ENCODE measurements at places on chromosomes 11 and 22.

- no peak for DNase-seq
Measured at GRCh38 chr11:84089072-84090057, 803.2 kb upstream of the CCDC90B start.

DNA sequence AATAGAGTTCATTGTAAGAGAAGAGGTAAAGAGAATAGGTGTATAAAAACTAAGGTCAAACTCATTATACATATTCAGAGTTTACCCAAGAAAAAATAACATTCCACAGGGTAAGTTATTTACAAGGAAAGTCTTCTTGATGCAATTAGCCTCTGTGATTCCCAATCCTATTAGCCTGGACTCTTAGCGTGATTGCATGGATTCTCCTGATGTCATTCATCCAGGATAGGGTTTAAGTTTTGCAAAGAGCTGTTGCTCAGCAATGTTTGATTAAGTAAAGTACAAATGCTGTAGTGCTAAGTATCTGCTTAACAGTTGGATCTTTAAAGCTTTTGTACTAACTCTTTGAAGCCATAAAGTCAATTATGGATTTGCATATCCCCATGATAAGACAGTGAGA is 767.8 kb upstream of the LUZP2 start:
- DNase-seq, result no peak

DNA sequence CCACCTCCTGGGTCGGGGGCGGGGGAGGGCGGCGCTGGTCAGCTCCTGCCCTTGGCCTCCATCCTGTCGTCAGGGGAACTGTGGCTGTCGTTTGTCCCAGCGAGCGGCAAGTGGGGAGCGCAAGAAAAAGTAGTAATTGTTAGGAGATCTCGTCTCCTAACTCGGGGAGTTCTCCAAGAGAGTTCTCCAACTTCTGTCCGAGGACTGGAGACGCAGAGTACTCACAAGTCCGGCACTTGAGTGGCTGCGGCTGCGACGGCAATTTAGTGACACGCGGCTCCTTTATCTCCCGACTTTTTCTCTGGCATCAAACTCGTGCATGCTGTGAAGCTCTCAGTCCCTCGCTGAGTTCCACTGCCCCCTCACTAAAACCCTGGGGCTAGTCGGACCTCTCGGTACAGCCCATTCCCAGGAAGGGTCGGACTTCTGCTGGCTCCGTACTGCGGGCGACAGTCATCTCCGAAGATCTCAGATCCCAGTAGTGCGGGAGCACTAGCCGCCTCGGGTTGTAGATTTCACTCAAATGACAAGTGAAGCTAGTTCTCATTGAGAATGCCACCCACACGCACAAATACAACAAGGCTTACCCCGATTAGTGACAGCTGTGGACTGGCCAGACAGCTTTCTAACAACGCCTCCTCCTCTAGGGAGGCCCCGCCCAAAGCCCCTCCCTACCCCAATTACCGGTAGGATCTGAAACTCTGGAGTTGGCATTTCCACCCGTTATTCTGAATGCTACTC is at the start of gene PGR:
TSS of gene PGR (minus strand) at position 611 of the 741 bp plus-strand sequence. CDS start 743 bp downstream, outside the sequence.
- no peak for DNase-seq

DNA sequence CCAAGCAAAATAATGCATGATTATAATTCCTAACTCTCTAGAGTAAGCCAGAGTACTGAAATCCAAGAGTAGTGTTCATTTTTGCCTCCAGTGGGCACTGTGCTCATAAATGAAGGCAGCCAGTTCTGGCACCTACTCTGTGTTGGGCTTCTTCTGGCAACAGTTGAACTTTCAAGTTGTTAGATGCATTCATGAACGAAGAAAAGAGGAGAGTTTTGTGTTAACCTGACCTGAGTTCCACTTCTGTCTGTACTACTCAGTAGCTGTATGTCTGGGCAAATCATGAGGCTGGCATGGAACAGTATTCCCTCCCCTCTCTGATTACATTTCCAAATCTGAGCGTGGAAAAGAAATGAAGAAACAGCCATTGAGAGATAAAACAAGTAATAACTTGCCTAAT is 20.3 kb upstream of the TENM4 start:
- no peak for DNase-seq

DNA sequence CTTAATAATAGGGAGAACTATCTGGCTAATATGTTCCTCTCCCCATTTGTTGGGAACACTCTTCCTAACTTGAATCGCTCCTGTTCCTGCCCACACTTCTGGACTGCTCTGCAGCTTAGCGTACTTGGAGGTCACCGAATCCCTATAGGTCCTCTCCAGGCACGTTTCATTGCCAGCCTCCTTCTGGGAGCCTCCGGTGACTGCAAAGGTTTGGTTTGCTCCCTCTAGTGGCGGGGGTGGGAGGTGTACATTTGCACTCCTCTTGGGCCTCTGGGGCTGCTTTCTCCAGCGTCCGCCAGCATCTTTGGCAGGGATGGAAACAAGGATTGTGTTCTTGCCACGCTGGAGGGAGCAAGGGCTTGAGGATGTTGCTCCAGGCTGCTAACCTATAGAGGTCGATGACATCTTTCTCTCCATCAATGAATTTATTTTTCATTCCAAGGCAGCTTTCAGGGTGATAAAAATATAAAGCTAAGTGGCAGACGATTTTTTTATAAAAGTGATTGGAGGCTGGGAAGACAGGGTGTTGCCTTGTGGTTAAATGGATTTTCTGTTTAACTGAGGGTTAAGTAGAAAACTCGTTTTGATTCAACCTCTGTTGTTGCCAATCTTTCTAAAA is 48.7 kb downstream of the TSPAN18 start:
- DNase-seq, result peak; percentile 41

DNA sequence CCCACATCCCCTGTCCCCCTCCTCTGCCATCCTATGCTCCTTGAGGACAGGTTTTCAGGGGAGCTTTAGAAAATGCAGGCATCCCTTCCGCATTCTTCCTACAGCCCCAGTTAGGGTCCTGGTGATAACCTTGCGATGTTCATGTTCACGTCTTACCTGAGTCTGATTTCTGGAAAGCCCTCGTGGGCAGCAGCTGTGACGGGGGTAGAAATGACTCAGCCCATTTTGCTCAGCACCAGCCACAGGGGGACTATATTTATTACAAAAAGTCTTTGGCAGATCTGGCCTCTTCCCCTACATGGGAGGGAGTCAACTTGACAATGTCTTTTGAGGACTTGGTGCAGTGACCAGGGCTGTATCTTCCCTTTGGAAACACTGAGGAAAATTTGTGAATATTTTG is 12.3 kb downstream of the PKNOX2 start:
- DNase-seq, result no peak

- DNase-seq, result no peak
Measured at GRCh38 chr11:77055101-77055561, 11.6 kb upstream of the CAPN5 start.

DNA sequence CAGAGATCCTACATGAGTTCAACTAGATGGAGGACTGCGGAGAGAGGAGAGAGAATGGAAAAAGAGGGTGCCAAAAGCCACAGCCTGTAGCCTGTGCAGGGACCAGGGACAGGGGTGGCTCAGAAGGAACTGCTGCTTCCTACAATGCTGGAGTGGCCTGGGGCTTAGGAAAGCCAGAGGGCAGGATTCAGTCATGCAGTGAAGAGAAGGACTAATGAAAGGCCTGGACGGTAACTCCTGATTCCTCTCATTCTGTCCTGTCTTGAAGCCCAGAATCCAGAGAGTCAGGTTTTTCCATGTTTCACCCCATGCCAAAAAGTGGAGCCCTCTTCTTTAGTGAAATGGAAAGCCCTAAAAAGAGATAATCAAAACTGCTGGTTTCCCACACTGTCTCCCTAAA is 48.4 kb upstream of the INCENP start:
- DNase-seq, result no peak

- DNase-seq, result no peak
Measured at GRCh38 chr22:17972385-17973191, 51.8 kb downstream of the MICAL3 start.

- DNase-seq, result no peak
Measured at GRCh38 chr11:3830730-3831129, 10.0 kb downstream of the RHOG start.

DNA sequence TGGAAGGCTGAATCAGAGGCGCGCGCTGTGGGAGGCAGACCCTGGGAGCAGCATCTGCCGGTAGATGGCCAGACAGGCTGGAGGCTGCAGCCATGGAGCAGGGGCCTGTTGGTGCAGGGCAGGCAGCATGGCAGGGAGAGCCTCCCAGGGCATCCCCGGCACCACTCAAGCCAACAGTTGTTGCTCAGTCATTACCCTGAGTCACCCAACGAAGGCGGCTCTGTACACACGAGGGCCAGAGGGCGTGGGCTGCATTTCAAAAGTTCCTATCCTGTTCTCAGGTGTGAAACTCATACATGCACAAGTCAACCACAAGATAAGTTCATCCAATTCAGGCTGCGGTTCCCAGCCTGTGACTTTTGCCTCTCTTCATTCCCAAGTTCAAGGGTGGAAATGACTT is 2.6 kb downstream of the ANO1 start:
- DNase-seq, result no peak

GRCh38 chr11:65454311-65454695 is 31.7 kb downstream of the NEAT1 start:
- no peak for DNase-seq

GRCh38 chr11:66529069-66529468 is 16.8 kb downstream of the ZDHHC24 start:
- DNase-seq, result no peak

DNA sequence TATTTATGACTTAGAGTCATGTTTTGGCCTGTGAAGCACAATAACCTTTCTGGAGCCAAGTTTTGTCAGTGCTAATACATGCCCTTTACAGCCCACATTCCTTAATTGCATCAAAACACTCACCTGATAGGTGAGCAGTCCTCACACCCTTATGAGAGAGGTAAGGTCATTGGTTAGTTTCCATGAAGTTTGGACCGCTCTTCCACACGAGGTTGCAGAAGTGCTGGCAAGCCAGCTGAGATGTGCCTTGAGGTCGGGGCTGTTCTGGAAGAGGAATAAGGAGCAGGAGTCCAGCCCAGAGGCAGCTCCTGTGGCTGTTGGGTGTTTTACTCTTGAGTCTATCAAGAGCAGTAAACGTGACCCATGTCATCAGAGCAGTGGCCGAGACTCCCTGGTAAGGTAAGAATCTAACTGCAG is 76.3 kb downstream of the CYB5R2 start:
- DNase-seq, result no peak

DNA sequence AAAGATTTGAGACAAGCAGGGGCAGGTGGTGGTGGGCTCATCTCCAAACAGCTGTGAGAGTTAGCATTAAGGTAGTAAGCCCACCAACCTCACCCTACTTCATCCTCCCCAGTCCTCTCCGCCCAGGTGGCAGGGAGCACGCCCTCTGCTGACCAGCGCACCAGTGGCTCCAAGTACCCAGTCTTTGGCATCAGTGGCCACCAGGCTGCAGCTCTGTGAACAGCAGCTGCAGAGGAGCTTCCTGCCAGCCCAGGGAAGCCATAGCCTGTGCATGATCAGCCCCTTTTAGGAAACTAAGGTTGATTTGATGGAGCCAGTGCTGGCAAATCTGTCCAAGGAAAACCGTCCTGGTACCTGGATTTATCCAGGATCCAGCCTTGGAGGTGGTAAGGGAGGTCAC is 21.7 kb downstream of the CAVIN3 start:
- DNase-seq, result no peak

DNA sequence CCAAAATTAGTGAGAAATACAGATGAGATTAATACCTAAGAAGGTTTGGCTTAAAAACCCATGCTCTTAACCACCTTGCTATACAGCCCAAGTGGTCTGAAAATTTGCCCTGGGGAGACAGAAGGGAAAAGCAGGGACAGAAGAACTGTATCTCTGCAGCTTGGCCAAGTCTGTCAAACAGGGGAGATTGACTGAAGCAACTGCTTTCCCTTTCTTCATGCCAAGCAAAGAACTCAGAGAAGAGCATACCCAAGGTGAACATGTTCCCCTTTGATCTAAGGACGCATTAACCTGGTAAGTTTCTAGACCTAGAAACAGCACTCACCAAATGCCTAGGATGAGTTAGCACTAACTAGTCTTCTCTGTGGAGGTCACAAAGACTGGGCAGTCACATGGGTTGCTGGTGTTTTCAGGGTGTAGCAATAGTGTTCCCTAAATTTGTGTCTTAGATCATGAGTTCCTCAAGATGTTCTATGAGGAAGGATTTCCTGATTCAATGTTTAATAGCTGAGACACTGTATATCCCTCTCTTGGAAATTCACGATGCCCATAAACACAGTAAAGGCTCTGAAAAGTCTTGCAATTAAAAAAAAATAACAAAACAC is 75.6 kb upstream of the GRAMD1B start:
- no peak for DNase-seq

DNA sequence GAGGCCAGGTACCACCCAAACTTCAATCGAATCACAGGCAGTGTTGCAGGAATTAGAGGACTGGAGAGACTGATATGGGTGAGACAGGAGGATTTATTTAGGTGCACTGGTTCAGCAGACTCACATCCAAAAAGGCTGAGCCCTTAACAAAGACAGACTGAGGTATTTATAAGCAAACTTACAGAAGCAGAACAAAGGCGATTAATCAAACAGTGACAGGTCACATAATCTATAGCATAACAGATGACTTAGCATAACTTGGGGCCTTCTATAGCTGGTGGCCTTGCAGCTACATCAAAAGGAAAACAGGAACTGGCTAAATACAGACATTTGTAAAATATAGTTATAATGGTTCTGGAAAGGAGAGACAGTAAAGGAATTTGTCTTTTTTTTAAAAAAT is 2.1 kb downstream of the APOBEC3B start:
- DNase-seq, result no peak

- no peak for DNase-seq
Measured at GRCh38 chr11:92804388-92804966, 165.0 kb upstream of the MTNR1B start.

DNA sequence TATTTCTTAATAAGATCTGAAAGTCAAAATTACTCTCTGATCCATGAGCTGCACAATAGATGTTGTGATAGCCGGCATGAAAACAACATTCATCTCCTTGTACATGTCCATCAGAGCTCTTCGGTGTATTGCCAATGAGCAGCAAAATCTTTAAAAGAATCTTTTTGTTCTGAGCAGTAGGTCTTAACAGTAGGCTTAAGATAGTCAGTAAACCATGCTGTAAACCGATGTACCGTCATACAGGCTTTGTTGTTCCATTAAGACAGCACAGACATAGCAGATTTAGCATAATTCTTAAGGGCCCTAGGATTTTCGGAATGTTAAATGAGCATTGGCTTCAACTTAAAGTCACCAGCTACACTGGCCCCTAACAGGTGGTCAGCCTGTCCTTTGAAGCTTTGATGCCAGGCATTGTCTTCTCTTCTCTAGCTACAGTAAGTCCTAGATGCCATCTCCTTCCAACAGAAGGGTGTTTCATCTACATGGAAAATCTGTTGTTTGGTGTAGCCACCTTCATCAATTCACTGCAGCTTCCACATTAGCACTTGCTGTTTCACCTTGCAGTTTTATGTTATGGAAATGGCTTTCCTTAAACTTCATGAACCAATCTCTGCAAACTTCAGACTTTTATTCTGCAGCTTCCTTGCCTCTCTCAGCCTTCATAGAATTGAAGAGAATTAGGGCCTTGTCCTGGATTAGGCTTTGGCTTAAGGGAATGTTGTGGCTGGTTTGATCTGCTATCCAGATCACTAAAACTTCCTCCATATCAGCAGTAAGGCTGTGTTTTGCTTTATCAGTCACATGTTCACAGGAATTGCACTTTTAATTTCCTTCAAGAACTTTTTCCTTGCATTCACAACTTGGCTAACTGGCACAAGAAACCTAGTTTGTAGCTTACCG is 28.4 kb downstream of the RRP8 start:
- DNase-seq, result no peak

All from NCI-H2171 (cell line).